ENCODE measurements at places on chromosomes 1 and 21. TPM values are rescaled to one million over a fixed set of nuclear protein-coding genes. Genes with fewer than 3 reads are reported as not detected.

DNA sequence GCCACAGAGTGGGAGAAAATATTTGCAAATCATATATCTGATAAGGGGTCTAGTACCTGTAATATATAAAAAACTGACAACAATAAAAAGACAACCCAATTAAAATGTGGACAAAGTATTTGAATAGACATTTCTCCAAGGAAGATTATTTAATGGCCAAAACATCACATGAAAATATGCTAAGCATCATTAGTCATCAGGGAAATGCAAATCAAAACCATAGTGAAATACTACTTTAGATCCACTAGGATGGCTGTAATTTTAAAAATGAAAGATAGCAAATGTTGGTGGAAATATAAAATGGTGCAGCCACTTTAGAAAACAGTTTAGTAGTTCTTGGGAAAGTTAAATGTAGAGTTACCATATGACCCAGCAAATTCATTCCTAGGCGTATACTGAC is 118.7 kb upstream of the KIF26B start:
- DNase-seq, result no peak

DNA sequence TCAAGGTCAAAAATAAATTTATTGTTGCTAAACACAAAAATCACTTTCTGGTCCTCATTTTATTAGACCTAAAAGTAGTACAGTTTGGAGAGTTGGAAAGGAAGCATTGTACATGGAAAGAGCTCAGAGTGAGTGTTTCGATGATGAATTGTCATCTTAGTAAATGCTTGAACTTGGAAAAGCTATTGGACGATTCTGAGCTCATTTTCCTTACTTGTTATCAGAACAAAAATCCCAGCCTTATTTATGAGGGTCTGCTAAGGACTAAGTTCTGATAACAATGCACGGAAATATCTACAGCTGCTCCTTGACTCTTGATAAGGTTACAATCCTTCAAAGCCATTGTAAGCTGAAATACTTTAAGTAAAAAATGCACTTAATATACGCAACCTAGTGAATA is 710.0 kb upstream of the PTBP2 start:
- no peak for DNase-seq

DNA sequence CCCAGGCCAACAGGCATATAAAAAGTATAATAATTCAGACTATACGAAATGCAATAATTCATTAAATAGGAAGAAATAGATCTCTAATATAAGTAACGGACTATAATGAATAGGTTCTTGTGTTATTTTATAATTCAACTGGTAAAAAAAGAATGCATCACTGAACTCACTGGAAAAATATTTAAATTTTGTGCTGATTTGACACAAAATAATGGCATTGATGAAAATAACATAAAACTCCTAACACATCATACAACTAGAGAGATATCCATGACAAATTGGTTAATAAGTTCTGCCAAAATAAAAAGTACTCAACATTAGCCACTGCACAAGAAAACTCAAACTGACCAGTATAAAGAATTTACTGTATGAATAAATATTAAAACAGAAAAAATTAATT is 57.1 kb upstream of the RAB4A start:
- no peak for DNase-seq

MRAP gene
- not detected for total RNA-seq

- DNase-seq, result no peak
These were observed 186.1 kb upstream of the KLHDC7A start for GRCh38 chr1:18294437-18295176.

CIART gene
- total RNA-seq, result 15.2 TPM

- DNase-seq, result peak; percentile 53
These were observed 32.8 kb upstream of the S1PR1 start for GRCh38 chr1:101203820-101204540.

- DNase-seq, result no peak
These were observed 30.2 kb downstream of the OPTC start for GRCh38 chr1:203524152-203524551.

DNA sequence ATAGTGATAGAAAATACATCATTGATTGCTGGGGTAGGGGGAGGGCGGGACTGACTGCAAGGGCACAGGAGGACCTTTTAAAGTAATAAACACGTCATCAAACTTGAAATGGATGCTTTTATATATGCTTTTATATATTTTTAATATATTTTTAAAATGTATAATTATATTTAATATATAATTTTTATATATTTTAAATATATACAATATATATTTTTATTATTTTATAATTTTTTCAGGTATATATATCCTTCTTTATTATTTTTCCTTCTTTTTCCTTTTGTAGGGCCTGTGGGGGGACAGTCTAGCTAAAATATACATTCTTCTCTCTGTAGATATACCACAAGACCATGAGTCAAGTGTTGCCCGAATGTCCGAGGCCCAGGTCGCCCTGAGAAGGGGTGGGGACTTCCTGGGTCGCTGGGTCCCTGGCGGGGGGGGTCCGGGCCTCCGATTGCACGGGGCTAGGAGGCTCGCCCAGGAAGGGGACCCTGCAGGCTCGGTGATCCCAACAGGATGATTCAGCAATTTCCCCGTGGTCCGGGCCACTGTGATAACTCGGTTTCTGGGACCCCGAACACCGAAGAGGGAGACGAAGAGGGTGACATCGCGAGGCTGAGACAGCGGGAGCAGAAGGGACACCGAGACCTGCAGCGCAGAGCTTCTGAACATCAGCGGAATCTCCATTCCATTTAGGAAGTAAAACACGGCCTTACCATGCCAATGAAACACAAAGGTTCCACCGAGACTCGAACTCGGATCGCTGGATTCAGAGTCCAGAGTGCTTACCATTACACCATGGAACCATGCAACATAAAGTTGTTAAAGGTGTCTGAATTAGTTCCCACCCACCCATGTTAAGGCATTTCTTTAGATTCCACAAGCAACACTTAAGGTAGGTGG is 112.5 kb upstream of the NBPF11 start:
- DNase-seq, result no peak

- no peak for DNase-seq
These were observed 25.7 kb downstream of the PSMB4 start for GRCh38 chr1:151425103-151425502.

DNA sequence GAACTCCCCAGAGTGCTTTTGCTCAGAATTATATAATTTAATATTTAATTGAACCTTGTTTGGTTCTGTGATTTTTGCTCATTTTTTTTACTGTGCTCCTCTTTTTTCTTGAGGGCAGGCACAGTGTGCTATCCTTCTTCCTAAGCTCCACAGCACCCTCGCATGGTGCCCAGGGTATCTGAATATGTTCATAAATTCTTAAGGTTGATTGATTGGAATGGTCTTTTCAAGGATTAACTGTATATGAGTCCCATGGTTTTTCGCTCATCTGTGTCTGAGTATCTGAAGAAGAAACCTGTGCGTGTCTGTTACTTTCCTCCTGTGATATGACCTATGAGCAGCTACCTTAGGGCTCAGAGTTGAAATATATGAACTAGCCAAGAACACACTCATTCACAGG is 393.7 kb downstream of the HLX start:
- no peak for DNase-seq

CD48 gene
- not detected for total RNA-seq

- DNase-seq, result no peak
These were observed 8.1 kb upstream of the ATP1B1 start for GRCh38 chr1:169098380-169098779.

CASQ2 gene
- total RNA-seq, result not detected

DNA sequence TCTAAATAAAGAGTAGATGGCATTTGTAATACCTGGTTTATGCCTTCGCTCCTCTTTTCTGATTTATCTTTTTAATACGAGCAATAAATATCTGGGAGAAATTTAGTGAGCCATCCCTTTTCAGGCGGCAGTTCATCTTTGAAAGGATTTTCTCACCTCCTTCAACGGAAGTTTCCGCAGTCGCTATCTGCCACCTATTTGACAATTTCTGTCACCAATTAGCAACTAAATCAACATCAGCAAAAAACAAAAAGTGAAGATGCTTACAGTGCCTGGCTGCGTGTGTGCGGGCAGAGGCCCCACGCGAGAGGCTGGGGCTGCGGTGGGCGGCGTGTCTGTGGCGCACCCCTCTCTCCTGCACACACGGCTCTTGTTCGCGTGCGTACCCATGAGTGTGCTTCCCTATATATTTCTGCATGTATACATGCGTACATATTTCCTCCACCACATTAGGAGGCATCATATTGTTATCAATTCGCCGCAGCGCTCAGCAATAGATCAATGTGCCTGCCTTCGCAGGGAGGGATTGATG is 117.3 kb upstream of the BARHL2 start:
- DNase-seq, result no peak

DNA sequence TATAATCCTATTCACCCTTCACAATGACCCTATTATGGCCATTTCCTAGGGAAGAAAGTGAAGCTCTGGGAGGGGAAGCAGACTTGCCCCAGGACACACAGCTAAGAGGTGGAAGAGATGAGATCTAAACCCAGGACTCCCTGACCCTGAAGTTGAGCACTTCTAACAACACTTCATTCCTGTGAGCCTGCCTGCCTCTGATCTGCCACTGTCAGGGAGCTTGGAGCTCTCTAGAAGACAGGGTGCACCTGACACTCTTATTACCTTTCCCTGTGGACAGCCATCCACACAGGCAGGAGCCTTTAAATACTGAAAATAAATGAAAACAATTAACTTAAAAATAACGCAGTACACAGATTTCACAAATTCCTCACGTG is 599 bp downstream of the MKNK1 start:
- DNase-seq, result no peak

SNIP1 gene
- total RNA-seq, result 5.1 TPM

DNA sequence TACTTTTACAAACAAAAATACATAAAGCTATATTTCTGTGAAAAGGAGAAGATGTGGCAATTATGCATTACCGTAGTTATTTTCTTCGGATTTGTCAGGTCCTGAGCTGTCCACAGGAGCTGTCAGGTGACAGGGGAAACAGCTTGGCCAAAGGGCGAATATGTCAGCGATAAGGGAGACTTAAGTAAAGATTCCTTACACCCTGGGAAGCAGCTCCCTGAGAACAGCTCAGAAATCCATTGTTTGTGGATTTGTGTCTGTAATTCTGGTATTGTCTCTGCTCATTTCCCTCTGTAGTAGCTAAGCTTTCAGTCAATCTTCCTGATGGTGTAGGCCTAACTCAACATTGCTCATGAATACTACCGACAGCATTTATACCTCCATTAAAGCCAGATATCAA is 7.1 kb upstream of the CD34 start:
- DNase-seq, result no peak

DNA sequence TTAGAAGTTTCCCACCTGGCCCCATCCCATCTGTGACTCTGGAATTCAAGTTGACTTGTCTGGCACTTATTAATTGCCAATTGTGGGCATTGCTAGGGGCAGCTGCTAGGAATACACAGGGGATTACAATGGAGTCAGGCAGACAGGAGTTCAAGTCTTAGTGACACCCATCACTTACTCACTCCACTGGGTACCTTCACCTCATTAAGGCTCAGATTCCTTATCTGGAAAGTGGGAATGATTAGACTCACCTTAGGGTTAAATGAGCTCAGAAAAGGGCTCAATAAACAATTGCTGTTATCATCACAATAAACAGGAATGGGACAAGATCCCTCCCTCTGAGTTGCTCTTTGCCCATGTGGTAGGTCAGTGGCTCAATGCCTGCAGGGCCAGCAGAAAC is 18.2 kb downstream of the GRIK3 start:
- no peak for DNase-seq

CLDN8 gene
- not detected for total RNA-seq

DNA sequence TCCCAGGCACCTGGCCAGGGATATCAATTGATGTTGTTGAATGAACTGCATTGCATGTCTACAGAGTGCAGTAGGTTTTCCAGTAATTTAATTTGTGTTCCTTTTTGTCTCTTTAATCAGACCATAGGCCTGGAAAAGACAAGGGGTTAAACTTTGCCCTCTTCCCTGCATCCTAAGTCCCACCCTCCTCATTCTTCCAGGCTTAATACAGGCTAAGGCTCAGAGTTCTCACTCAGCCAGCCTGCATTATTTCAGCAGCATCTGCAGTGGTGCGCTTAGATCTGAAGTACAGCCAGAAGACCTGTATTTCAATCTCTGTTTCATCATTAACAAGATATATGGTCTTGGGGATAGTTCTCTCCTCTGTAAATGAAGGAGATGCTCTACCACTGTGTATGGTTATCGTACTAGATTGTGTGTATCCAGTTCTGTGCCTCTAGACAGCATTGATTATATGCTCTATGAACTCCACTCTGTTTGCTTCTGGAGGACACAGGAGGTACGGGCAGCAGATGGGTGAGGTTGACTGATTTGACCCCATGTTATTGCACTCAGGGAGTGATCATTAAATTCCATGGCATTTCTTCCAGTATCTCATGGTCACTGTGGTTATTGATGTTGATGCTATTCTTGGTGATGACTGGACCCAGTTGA is 286.1 kb downstream of the RPS6KC1 start:
- no peak for DNase-seq

- peak; percentile 59 for DNase-seq
These were observed 14.0 kb downstream of the FAAP20 start for GRCh38 chr1:2180297-2181245.

DNA sequence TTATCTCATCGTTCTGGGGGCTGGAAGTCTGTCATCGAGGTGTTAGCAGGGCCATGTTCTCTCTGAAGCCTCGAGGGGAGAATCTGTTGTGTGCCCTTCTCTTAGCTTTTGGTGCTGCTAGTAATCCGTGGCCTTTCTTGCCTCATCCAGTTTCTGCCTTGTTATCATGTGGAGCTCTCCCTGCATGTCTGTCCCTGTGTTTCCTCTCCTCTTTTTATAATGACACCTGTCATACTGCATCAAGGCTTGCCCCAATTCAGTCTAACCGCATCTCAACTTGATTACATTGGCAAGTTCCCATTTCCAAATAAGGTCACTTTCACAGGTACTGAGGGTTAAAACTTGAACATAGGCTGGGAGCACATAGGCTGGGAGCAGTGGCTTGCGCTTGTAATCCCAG is 82.6 kb upstream of the CNIH3 start:
- DNase-seq, result no peak

- DNase-seq, result peak; percentile 94
These were observed 90.5 kb upstream of the TLR5 start for GRCh38 chr1:223233410-223234169.

FLAD1 gene
- total RNA-seq, result 63.5 TPM

SELENON gene
- 28.4 TPM for total RNA-seq

CYP4A22 gene
- not detected for total RNA-seq

TCEA3 gene
- total RNA-seq, result 0.89 TPM

BRINP3 gene
- not detected for total RNA-seq

- peak; percentile 49 for DNase-seq
These were observed 49.4 kb downstream of the TENT5C start for GRCh38 chr1:117655220-117655577.

All from A172 (cell line).